DMS 273 treated with DMSO at 0.1 percent for 48 hours (cell line): ENCODE measurements at places on chromosomes 6 and 20.

GRCh38 chr6:7784248-7784647 lies 58.3 kb downstream of the BMP6 start:
- no peak for DNase-seq

GRCh38 chr6:101344885-101345284 lies 48.6 kb upstream of the GRIK2 start:
- DNase-seq: no peak

DNA sequence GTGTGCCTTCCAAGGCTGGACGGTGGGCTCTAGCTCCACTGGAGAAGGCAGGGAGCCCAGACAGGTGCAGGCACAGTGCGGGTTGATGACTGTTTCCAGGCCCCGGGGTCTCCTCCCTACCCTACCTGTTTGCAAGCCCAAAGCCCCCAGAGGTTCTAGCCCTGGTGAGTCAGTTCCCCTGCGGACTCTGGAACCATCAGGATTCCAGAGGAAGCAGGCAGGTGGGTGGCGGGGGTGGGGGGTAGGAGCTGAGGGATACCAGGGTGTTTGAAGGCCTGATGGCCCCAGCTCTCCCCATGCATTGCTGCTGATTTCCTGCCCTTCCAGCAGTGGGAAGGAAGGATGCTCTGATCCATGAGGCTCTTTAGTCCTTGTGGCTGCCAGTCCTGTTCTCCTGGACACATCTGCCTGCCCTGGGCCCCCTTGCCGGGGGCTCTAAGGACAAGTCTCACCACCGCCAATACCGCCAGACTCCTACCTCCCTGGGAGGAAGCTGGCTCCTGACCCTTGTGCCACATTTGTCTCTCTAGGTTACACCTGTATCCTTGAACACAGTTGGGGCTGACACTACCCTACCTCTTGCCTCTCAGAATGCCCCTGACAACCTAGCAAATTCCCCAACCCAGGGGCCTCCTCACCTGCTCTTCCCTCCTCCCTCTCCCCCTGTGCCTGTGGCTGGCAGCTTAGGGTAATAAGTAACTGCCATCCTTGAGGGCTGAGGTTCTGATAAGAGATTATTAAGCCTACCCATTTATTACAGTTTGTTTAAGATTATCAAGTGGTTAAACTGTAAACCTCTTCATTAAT lies 21.7 kb downstream of the KCNK5 start:
- no peak for DNase-seq

- DNase-seq: peak; percentile 9
Observed at GRCh38 chr6:161374971-161375873, 101.4 kb upstream of the AGPAT4 start.

GRCh38 chr20:17558154-17558940 lies 11.5 kb upstream of the DSTN start:
- DNase-seq: no peak

DNA sequence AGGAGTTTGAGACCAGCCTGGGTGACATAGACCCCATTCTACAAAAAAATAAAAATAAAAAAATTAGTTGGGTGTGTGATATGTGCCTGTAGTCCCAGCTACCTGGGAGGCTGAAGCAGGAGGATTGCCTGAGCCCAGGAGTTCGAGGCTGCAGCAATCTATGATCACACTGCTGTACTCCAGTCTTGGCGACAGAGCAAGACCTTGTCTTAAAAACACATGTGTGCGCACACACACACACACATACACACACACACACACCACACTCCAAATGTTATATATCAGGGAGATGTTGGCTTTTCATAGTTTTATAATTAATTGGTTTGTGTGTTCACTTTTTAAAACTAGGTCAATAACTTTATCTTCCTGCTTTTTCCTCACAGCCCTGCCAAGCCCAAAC lies 110.5 kb downstream of the RTN4IP1 start:
- DNase-seq: no peak

DNA sequence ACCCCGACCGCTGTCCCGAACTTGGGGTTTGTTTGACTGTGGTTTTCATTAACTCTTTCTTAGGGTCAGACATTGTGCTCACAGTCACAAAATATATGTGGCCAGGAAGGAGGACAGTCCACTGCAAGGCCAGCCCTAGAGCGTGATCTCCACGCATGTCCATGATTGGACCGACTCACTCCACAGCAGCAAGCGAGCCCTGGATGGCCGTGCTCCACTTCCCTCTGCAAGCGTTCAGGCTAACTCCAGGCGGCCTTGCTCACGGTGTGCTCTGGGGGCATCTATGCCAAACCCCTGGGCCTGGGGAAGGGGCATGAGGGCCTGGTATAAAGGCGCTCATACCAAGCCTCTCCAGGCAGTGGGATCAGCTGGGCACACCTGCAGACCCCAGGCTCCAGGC lies 5.6 kb downstream of the DACT2 start:
- no peak for DNase-seq

DNA sequence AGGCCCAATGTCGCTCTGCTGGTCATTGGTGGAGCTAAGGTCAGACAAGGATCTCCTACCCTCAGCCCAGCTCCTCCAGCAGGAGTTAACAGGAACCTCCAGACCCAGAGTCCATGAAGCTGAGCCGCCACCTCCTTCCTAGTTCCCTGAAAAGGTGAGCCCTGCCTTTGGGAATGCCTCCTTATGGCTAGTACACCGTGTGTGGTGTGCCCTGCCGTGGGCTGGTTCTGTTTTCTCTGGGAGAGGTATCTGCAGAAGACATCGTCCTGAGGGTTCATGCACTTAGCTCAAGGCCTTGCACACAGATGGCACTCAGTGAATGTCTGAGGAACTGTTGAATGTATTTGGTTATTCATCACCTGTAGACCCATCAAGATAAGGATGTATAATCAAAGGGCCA lies 15.3 kb downstream of the BANF2 start:
- no peak for DNase-seq

DNA sequence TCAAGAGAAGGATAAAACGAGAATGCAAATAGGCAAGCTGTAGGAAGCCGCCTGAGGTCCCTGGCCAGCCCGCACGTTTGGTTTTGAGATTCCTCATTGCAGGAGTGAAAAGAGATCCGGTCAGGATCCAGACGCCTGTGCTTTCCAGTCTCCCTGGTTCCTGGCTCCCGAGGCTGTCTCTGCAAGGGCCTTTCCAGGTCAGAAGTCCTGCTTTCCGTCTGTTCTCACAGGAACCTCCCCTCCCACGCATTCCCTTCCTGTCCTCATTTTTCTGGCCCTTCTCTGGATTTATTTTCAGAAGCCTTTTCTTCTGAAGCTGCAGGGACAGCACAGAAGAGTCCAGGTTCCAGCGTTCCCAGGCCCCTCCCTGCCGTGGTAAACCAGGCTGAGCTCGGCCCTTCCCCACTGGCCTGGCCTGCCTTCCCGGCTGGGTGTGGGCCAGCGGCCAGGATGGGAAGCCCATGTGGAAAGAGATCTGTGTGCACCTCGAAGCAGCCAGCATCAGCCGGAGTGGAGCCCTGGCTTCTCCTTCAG lies 54.0 kb downstream of the TMEM242 start:
- DNase-seq: no peak

- DNase-seq: no peak
Observed at GRCh38 chr6:17042422-17043147, 59.3 kb upstream of the STMND1 start.

- no peak for DNase-seq
Observed at GRCh38 chr6:147154454-147154853, 49.8 kb upstream of the STXBP5 start.

GRCh38 chr6:129893640-129894039 lies 32.5 kb upstream of the TMEM244 start:
- no peak for DNase-seq

DNA sequence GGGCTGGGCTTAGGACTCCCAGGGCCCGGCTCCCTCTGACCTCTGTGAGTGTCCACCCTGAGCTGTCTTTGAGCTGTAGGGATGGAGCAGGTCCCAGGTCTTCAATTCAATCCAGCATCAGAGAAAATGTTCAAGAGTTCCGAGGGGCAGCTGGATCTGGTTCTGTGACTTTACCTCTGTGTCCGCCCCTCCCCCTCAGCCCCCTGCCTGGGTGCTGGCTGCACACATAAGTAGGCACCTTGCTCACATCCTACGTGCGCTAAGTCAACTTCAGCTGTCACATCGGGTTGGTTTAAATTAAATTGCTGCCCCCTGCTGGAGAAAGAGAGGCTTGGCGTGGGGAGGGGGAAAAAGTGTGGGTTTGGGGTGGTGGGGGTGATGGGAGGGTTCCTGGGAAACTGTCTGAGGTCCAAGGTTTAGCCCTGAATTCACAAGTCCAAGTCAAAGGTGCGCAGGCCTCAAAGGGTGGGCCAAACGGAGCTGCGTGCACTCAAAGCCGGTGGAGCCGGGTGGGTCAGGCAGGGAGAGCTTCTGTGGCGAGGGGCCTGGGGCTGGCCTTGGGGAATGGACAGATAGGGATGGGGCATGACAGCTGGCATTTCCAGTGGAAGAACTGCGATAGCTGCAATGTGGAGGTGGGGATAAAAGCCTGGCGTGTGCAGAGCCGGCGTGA lies 3.0 kb downstream of the WFDC5 start:
- DNase-seq: no peak

- DNase-seq: no peak
Observed at GRCh38 chr6:65064844-65065243, 642.2 kb downstream of the EYS start.

- no peak for DNase-seq
Observed at GRCh38 chr6:36124881-36125280, 5.4 kb upstream of the MAPK13 start.

DNA sequence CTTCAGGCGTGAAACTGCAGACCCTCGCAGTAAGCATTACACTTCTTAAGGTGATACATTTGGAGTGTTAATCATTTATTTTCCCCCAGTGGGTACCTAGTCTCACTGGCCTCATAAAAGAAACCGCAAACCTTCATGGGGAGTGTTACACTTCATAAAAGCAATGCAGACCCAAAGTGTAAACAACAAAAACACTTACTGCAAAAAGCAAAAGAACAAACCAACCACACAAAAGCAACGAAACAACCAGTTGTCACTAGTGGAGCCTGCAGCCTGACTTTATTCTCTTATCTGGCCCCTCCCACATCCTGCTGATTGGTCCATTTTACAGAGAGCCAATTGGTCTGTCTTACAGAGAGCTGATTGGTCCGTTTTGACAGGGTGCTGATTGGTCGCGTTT lies 23.8 kb downstream of the LY86 start:
- no peak for DNase-seq

DNA sequence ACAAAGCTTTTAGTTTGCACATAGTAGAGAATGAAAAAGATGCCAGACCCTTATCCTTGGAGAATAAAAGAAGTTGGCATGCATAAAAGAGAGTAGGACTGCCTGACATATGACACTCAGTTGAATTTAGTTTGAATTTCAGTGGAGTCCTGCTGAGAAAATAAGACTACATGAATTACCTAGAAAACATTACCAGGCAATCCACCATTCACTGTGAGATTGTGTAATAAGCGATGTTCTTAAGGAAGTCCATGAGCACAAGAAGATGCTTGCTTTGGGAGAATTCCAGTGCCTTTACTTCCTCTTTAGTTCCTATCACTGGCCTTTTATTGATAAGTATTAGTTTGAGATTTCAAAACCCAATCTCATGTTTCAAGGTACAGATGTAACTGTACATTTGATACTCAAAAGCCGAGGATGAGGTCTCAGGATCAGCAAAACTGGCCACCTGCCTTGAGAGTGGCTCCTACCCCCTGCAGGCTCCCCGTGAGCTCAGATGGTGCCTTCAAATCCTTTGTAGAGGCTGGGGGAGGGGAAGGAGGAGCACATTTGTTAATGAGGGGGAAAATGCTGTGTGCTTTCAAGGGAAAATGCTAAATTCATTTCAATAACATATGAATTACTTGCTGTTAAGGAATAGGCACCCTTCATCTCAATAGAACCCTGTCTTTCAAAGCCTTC lies 11.2 kb upstream of the UNC93A start:
- DNase-seq: no peak
